Activated naive CD4-positive, alpha-beta T cell treated with anti-CD3 and anti-CD28 coated beads, Interleukin-2, amount 50 U/mL, for 16 hours (primary cell): ENCODE measurements at places on chromosomes 2 and 18.

GRCh38 chr2:157488877-157489276, 45.0 kb upstream of the CYTIP start:
- no peak for DNase-seq

GRCh38 chr2:96587843-96588242, 50.3 kb downstream of the KANSL3 start:
- DNase-seq, result no peak

GRCh38 chr2:200423541-200423940, 86.3 kb downstream of the KCTD18 start:
- no peak for DNase-seq

GRCh38 chr2:33535421-33535820, 59.0 kb downstream of the RASGRP3 start:
- DNase-seq, result no peak

- no peak for DNase-seq
These were observed 54.1 kb downstream of the BAZ2B start for GRCh38 chr2:159562248-159562647.

- no peak for DNase-seq
These were observed 25.5 kb downstream of the IGFBP2 start for GRCh38 chr2:216658757-216659156.
